NCI-H1092 treated with DMSO at 0.1 percent for 48 hours (cell line): ENCODE measurements at places on chromosomes 6 and 20.

DNA sequence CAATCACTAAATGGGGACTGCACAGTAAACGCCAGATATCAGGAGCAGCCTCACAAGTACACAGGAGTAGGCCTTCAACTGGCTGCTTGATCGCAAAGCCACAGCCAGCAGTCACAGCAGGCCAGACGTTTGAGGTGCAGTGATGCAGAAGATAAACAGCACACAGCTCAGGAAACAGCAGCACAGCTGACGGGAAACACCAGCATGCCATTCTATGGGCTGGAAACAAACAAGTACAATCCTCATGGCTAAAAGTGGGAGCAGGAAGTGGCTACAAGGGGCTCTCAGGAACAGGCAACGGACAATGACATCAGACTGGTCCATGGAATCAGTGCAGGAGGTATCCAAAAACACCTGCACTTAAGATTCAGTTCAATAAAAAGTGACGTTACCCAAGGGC is 111.0 kb downstream of the DTNBP1 start:
- DNase-seq: no peak

- DNase-seq: no peak
Observed at GRCh38 chr20:45920462-45921336, 8.7 kb upstream of the PLTP start.

- DNase-seq: no peak
Observed at GRCh38 chr6:20098267-20098876, 113.9 kb downstream of the MBOAT1 start.

DNA sequence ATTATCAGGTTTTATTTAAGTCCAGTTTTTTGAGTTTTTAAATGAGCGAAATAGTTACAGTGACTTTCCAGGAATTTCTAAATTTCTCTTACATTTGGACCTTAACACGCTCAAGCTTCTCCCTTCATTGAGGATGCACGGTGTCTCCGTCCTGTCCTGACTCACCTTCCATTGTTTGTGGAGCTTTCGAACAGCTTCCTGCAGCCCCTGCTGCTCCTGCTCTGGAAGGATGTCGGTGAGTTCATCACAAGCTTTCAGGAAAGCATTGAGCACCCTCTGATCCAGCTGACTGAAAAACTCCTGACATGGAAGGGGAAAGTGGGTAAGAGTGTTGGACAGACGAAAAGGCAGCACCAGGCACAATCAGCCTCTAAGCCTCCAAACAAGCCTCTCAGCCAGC is 183.7 kb downstream of the SYNE1 start:
- DNase-seq: no peak

DNA sequence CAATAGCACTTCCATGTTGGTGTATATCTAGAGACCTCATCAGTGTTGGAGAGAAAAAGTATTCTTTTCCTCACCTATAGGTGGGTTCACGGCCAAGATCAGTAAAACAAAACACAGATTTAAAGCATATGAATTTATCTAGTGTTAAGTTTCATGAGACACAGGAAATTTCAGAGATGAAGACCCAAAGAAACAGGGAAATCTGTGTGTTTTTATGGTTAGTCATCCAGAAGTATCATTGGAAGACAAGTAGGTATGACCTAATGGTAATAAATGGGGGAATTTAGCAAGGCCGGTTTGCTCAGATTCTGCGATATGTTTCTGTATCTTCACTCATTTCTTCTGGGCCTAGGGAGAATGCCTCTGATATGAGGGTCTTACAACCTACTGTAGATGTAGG is 419.6 kb upstream of the MARCKS start:
- DNase-seq: no peak

DNA sequence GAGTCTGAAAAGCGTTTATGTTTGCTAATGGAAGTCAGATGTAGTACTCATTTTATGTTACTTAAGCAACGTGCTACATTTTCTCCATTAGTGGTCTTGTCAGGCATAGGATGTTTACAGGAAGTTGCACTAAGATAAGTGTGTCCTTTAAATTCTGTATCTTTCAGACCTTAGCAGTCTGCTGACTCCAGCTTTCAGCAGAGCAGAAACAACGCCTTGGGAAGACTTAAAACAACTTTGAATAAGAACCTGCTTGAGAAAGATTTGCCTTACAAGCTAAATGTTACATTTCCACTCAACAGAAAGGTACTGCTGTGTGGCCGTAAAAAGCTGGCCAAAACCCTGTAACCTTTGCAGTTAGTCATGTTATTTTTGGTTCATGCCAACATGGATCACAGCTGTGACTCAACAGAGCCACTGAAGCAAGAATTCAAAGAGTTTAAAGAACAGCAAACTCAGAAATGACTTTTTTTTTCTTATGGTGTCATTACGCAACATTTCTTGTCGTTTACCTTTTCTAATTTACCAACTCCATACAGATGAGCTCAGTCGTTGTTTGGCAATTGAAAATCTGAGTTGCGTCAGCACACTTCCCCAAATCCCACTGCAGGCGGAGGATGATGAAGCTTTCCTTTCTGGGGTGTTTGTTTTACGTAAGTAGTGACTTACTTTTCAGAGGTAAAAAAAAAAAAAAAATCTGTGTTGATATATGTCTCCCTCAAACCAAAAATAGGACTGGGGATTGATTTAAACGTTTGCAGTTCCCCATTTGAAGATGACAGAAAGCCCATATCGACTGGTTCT is 27.9 kb upstream of the BMP6 start:
- no peak for DNase-seq

- no peak for DNase-seq
Observed at GRCh38 chr6:116090251-116090650, 10.4 kb upstream of the NT5DC1 start.

- no peak for DNase-seq
Observed at GRCh38 chr20:31836853-31837608, 8.4 kb downstream of the FOXS1 start.
